Progenitor cell of endocrine pancreas (in vitro differentiated cells): ENCODE measurements at places on chromosomes 7 and 10. TPM values are rescaled to one million over a fixed set of nuclear protein-coding genes. Genes with fewer than 3 reads are reported as not detected.
A peak's percentile ranks its signal among the peaks of the same experiment; 100 is the strongest.

GRCh38 chr7:30348083-30348560 lies 63.7 kb downstream of the ZNRF2 start:
- peaks cover 9% of the 10 kb centered on the region for H3K4me1 ChIP-seq
- peak overlapping the region; percentile 6 for H3K27ac ChIP-seq
- H3K27me3 ChIP-seq, result no peaks in the 10 kb centered on the region
- no peak overlapping the region for H3K4me3 ChIP-seq
- no peak for DNase-seq

- H3K4me1 ChIP-seq, result peaks cover 2% of the 10 kb centered on the region
- no peak for DNase-seq
- H3K27ac ChIP-seq, result no peak overlapping the region
- no peaks in the 10 kb centered on the region for H3K27me3 ChIP-seq
- H3K4me3 ChIP-seq, result no peak overlapping the region
Measured at GRCh38 chr7:151571471-151571870, 51.8 kb upstream of the RHEB start.

DNA sequence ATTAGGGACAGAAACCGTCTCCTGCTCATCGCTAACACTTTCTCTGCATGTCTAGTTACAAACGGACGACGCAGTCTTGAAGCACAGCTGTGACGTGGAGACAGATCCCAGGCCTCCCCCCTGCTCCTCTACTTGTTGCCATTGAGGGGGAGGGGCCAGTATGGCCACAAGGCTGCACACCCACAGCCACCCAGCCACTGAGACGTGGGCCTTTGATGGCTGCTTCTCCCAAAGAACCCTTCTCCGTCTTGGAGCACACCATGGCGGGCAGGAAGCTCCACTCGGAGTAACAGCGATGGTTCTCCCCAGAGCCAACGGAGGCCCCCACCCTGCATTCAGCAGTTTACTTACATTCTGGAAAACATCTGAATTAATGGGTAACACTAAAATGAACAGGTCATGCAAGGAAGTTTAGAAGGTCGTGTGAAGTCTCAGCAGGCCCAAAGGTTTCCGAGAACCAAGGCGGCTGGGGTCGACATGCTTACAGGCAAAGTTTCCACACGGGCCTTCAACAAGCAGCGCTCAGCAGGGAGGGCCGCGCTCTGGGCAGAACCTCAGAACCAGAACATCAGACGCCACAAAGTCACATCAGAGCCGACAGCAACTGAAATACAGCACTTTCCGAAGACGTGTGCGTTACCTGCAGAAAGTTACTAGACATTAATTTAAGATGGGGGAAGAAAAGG lies 169.6 kb downstream of the DIP2C start:
- H3K27ac ChIP-seq, result no peak overlapping the region
- H3K27me3 ChIP-seq, result no peaks in the 10 kb centered on the region
- no peaks in the 10 kb centered on the region for H3K36me3 ChIP-seq
- peaks cover 38% of the 10 kb centered on the region for H3K4me1 ChIP-seq
- DNase-seq, result no peak
- H3K4me3 ChIP-seq, result no peak overlapping the region

GRCh38 chr7:124840435-124840834 lies 74.8 kb upstream of the GPR37 start:
- peaks cover 5% of the 10 kb centered on the region for H3K36me3 ChIP-seq
- H3K27ac ChIP-seq, result no peak overlapping the region
- DNase-seq, result no peak
- H3K4me3 ChIP-seq, result no peak overlapping the region

GRCh38 chr10:62619413-62619738 lies 185.1 kb upstream of the ADO start:
- H3K36me3 ChIP-seq, result no peaks in the 10 kb centered on the region
- DNase-seq, result no peak
- peaks cover 7% of the 10 kb centered on the region for H3K27me3 ChIP-seq
- no peak overlapping the region for H3K27ac ChIP-seq
- H3K4me3 ChIP-seq, result no peak overlapping the region

DNA sequence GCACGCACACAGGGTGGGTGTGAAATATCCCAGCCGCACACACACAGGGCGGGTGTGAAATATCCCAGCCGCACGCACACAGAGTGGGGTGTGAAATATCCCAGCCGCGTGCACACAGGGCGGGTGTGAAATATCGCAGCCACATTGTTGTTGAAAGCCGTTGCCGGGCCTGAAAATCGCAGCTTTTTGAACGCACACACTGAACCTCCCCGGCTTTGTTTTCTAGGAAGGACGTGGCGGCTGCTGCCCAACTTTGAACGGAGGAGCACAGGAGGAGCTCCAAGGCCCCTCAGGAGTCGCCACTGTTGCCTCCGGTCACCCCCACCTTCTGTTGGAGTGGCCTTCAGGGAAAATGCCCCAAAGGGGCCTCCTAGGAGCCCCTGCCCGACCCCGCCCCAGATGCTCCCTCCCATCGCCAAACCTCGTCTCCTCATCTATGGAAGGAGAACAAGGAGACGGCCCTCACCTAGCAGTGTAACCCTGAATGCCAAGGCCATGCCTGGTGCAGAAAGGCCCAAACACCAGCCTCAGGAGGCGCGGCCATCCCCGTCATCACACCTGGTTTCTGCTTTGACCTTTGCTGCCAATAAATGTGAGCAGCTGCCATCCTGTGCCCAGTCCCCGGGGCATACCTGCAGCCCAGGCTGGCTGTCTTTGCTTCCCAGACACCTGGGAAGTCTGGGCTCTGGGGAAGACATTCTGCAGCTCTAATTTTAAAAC lies 318.6 kb downstream of the PTPRN2 start:
- DNase-seq, result no peak
- peaks cover 2% of the 10 kb centered on the region for H3K4me1 ChIP-seq
- H3K4me3 ChIP-seq, result no peak overlapping the region

- H3K27me3 ChIP-seq, result no peaks in the 10 kb centered on the region
- H3K36me3 ChIP-seq, result no peaks in the 10 kb centered on the region
- no peaks in the 10 kb centered on the region for H3K4me1 ChIP-seq
Measured at GRCh38 chr7:16135658-16136057, 285.7 kb downstream of the CRPPA start.

- no peak overlapping the region for H3K4me3 ChIP-seq
- H3K36me3 ChIP-seq, result no peaks in the 10 kb centered on the region
- no peaks in the 10 kb centered on the region for H3K4me1 ChIP-seq
- no peak overlapping the region for H3K27ac ChIP-seq
- no peaks in the 10 kb centered on the region for H3K27me3 ChIP-seq
- no peak for DNase-seq
Measured at GRCh38 chr7:143965280-143965679, 10.6 kb downstream of the OR2F1 start.

- no peaks in the 10 kb centered on the region for H3K27me3 ChIP-seq
- H3K4me3 ChIP-seq, result no peak overlapping the region
- H3K4me1 ChIP-seq, result peaks cover 21% of the 10 kb centered on the region
- no peak overlapping the region for H3K27ac ChIP-seq
- peaks cover 4% of the 10 kb centered on the region for H3K36me3 ChIP-seq
- DNase-seq, result no peak
Measured at GRCh38 chr7:47601119-47601880, 19.4 kb upstream of the TNS3 start.

DNA sequence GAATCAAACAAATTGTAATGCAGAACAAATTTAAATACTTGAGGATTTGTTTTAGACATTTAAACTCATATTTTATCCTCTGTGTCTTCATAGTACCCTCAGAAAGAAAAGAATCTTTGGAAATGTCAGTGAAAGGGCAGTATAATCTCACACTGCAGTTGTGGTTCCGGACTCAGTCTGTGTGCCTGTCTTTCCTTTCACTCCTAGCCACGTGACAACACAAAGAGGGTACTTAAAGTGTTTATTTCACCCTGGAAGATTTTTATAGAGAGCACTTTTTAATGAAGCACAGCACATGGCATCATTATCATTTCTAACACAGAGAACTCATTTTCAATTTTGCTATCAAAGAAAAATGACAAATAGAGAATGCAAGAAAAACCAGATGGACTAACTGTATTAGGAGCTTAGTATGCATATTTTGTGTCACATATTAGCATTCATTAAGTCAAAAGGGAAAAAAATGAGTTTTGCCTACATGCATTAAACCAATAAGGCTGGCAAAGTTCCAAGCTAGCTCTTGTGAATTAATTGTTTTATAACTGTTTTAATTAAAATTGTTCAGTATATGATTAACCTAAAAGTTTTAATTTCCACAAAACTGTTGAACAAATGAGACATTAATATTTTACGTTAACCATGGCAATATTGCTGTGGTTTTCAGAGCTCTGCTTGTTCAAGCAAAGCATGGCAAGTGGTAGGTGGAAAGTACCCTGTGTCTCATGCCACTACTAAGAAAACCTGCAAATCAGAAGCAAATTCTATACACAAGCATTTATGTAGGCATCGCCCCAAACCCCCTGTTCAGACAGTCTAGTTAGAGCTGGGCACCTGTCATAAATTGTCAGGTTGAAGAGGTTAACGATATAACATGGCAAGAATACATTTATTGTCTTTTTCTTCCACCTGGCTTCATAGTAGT lies 65.9 kb downstream of the AUTS2 start:
- H3K27me3 ChIP-seq, result no peaks in the 10 kb centered on the region
- no peaks in the 10 kb centered on the region for H3K36me3 ChIP-seq
- no peak overlapping the region for H3K4me3 ChIP-seq
- H3K4me1 ChIP-seq, result peaks cover 24% of the 10 kb centered on the region

DNA sequence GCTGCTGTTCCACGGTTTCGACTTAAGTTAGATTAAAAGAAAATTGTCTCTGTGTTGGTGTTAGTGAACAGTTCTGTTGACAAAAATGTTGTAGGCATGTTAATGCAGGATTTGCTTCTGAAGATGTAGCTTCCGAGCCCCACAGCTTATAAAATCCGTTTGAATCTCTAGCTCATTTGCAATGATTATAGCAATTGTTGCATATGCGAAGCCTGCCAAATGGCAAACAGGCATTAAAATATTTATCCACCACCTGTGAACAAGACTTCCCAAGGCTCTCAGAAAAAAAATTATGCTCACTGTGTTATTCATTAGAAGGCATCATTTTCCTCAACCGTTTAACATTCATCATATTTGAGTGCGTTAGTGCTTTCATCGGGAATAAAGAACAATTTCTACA lies 14.3 kb downstream of the CFAP58 start:
- H3K27me3 ChIP-seq, result peaks cover 7% of the 10 kb centered on the region
- no peaks in the 10 kb centered on the region for H3K36me3 ChIP-seq
- peaks cover 4% of the 10 kb centered on the region for H3K4me1 ChIP-seq
- DNase-seq, result no peak
- no peak overlapping the region for H3K27ac ChIP-seq

GRCh38 chr7:133781486-133782090 lies 345.6 kb upstream of the LRGUK start:
- no peak for DNase-seq
- no peak overlapping the region for H3K4me3 ChIP-seq
- H3K4me1 ChIP-seq, result no peaks in the 10 kb centered on the region
- H3K27me3 ChIP-seq, result no peaks in the 10 kb centered on the region

GRCh38 chr7:151784853-151785680 lies 91.8 kb downstream of the PRKAG2 start:
- peaks cover 46% of the 10 kb centered on the region for H3K27me3 ChIP-seq
- no peak overlapping the region for H3K4me3 ChIP-seq
- H3K4me1 ChIP-seq, result peaks cover 6% of the 10 kb centered on the region

GRCh38 chr7:92798517-92799249 lies 37.7 kb downstream of the CDK6 start:
- no peaks in the 10 kb centered on the region for H3K36me3 ChIP-seq
- H3K4me3 ChIP-seq, result no peak overlapping the region
- H3K4me1 ChIP-seq, result no peaks in the 10 kb centered on the region

DNA sequence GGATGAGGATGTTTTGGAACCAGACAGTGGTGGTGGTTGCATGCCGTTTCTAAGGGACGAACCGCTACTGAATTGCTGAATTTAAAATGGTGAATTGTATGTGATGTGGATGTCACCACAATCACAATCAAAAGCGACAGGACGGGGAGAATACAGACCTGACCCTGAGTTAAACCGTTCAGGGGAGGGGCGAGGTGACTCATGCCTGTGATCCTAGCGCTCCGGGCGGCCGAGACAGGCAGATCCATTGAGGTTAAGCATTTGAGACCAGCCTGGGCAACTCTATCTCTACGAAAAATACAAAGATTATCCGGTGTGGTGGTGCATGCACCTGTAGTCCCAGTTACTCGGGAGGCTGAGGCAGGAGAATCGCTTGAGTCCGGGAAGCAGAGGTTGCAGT lies 46.4 kb downstream of the UNCX start:
- H3K4me3 ChIP-seq, result no peak overlapping the region
- H3K36me3 ChIP-seq, result no peaks in the 10 kb centered on the region
- peaks cover 29% of the 10 kb centered on the region for H3K27me3 ChIP-seq

DNA sequence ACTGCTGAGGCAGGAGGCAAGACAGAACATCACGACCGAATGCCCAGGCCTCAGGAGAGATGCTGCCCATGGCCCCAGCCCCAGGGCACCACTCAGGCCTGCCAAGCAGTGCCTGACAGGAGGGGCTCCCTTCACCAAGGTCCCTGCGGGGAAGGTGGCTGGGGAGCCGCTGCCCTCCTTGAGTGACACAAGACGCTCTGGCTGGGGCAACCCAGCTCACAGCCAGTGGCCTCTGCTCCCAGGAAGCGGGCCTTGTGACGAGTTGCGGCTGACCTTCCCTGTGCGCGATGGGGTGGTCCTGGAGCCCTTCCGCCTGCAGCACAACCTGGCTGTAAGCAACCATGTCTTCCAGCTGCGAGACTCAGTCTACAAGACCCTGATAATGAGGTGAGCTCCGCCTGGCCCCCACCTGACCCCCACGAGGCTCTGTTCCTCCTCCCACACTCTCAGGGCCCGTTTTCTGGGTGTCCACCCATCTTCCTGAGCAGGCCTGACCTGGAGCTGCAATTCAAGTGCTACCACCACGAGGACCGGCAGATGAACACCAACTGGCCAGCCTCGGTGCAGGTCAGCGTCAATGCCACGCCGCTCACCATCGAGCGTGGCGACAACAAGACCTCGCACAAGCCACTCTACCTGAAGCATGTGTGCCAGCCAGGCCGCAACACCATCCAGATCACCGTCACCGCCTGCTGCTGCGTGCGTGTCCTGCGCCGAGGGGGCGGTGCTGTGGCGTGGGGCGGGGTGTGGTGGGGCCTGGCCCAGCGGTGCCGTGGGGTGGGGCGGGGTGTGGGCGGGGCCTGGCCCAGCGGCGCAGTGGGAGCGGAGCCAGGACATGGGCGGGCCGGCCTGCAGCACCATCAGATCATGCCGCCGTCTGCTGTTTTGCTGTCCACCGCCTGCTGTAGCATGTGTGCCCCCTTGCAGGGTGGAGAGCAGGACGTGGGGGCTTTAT lies 12.8 kb downstream of the ZMIZ2 start:
- no peak for DNase-seq
- no peak overlapping the region for H3K4me3 ChIP-seq
- H3K27me3 ChIP-seq, result no peaks in the 10 kb centered on the region
- peaks cover 23% of the 10 kb centered on the region for H3K36me3 ChIP-seq
- no peak overlapping the region for H3K27ac ChIP-seq
- H3K4me1 ChIP-seq, result no peaks in the 10 kb centered on the region

Gene TEX36
- not detected in 2 replicates for total RNA-seq

Gene CTAGE4
- 5.4 and 6.9 TPM in 2 replicates for total RNA-seq

Gene WNT8B
- total RNA-seq, result 2.8 and 3.1 TPM in 2 replicates
